CD8-positive, alpha-beta T cell (primary cell): ENCODE measurements at places on chromosomes 5 and 9.

DNA sequence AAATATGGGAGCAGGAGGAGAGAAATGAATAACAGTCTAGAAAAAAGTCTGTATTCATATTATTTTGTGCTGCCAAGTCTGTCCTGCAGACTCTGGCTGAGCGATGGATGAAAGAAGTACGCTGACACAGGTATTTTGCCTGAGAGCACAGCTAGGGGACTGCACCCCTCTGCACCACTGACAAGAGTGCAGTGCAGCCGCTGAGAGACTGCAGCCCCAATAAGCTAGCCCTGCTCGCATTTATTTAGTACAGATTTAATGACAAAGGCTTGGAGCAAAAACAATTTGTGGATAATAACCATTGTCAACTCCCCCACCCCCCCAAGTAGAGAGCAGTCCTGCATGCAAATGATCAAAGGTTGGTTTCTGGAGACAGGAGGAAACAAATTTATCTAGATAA lies 13.3 kb upstream of the MRPS30 start:
- no peak for DNase-seq

DNA sequence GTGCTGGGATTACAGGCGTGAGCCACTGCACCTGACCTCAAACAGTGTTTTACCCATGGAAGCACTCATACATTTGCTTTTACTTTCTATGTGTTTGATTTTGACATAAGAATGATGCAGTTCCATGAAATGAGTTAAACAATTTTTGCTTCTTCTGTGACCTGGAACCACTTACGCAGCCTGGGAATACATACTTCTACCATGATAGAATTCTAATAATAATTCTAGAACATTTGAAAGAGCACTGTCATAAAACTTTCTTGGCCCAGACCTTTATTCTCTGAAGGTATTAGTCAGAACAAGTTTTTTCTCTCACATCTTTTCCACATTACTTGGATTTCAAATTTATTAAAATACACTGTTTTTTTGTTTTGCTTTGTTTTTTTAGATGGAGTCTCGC lies 25.3 kb upstream of the COL5A1 start:
- DNase-seq: no peak

- DNase-seq: no peak
Observed at GRCh38 chr5:169390265-169390664, 89.3 kb upstream of the SLIT3 start.

DNA sequence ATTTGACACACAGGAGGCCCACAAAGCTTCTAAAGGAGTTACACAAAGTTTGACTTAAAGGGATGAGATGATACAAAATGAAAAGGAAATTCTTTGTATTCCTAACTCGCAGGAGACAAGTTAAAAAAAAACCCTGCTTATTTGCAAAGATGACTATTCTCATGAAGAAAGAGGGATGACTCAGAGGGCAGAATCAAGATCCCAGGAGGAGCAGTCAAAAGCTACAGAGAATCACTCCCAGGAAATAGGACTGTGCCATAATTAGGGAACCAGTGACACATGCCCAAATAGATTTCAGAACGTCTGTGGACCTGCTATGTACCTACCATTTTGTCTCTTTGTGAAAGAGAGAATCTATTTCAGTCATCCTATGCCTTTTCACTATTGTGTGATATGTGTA lies 103.5 kb upstream of the ARRDC3 start:
- DNase-seq: no peak

DNA sequence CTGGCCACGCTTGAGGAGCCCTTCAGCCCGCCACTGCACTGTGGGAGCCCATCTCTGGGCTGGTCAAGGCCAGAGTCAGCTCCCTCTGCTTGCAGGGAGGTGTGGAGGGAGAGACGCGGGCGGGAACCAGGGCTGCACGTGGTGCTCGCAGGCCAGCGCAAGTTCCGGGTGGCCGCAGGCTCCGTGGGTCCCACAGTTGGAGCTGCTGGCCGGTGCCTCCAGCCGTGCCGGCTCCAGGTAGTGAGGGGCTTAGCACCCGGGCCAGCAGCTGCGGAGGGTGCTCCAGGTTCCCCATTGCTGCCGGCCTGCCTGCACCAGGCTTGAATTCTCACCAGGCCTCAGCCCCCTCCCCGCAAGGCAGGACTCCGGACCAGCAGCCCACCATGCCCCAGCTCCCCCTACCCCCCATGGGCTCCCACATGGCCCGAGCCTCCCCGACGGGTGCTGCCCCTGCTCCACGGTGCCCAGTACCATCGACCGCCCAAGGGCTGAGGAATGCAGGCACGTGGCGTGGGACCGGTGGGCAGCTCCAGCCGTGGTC lies 192.8 kb upstream of the IZUMO3 start:
- DNase-seq: no peak

- no peak for DNase-seq
Observed at GRCh38 chr5:14208071-14209021, 65.2 kb downstream of the TRIO start.

- DNase-seq: no peak
Observed at GRCh38 chr9:76646249-76646648, 118.0 kb upstream of the PCA3 start.

DNA sequence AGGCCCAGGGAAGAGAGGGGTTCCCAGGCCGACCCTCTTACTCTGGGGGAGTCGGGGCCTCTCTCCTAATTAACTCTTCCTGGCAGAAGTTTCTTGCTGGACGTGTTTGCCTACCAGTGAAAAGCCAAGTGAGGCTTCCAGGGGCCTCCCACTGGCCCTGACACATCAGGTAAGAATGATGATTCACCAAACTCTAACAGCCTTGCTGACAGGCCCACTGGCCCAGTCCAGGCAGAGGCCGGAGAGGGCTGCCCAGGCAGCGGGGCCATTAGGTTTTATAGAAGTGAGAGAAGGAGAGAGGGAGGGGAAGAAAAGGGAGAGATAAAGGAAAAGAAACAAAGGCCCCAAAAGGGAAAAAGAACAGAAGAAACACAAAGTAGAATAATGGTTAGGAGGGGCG lies 50.8 kb upstream of the FOXE1 start:
- no peak for DNase-seq

DNA sequence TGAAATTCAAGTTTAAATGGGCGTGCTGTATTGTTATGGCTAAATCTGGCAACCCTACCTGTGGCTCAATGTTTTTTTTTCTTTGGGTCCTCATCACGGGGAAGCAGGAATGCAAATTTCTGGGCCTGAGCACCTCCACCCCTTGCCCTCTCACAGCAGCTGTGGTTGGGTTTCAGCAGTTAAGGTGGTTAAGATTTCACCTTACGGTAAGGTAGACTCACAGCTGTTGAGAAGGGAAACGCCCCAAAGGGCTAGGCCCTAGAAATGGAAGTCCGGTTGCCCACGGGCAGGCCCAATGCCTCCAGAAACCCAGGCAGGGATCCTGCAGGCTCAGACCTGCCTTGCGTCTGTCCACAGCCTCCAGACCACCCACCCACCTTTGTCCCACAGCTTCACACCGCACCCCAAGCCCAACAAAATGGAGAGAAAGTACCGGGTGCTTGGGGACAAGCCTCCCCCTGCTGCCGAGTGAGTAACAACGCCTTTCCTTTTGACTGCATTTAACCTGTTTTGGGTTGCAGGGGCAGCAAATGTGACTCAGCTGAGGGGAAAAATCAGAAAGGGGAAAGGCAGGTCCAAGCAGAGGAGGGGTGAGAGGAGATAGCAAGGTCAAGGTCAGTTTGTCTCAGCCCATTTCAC lies 48.1 kb upstream of the TDRD7 start:
- no peak for DNase-seq

DNA sequence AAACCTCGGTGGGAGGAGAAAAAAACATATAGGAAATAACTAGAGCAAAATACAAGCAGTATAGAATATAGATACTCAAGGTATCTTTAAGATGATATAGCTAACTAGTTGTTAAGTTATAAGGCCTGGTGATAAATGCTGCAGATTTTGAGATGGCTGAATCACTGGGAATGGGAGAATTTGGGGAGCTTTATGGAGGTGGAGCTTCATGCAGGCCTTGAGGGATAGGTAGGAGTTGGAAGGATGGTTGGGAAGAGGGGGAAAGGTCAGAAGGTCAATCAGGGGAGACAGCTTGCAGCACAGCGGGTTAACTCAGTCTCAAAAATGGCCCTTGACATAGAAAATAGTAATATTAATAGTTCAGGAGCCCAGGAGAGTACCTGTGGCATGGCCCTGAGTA lies 34.8 kb downstream of the RAI14 start:
- no peak for DNase-seq

- DNase-seq: no peak
Observed at GRCh38 chr5:112440031-112440430, 21.0 kb upstream of the EPB41L4A start.

- DNase-seq: no peak
Observed at GRCh38 chr5:95649274-95649673, 2.7 kb downstream of the RFESD start.

DNA sequence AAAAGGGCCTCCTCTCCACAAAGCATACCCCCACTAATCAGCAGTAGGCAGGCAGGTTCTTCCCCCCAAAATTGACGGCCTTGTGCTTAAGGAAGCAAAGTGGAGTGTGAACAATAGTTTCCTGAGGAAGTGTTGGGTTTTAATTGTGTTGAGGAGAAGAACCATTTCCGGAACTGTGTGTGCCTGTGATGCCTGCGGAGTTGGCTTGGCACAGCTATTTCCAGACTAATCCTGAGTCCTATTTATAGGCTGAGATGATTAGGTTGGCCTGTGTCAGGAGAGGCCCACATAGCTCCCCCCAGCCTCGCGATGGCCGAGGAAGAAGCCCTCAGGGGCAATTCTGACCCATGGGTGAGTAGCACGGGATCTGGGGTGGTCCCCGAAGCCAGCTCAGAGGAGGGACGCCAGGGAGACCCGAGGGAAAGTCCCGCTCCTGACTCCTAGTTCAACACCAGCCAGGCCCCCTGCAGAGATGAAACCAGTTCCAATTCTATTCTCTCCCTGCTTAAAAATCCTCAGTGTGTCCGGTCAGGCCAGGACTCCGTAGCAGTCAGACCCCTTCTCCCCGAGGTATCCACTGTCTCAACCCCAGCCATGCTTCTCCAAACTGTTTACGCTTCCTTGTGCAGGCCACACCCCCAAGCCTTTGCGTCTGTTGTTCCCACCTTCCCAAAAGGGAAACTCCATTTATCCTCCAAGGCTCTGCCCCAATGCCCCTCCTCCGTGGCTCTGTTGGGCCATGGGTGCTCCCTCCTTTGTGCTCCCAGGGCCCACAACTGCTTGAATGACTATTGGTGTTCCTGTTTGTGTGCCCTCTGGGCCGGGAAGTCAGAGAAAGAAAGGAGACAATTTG lies 18.1 kb downstream of the GSN start:
- DNase-seq: no peak
